ENCODE measurements at places on chromosomes 7 and 10.

DNA sequence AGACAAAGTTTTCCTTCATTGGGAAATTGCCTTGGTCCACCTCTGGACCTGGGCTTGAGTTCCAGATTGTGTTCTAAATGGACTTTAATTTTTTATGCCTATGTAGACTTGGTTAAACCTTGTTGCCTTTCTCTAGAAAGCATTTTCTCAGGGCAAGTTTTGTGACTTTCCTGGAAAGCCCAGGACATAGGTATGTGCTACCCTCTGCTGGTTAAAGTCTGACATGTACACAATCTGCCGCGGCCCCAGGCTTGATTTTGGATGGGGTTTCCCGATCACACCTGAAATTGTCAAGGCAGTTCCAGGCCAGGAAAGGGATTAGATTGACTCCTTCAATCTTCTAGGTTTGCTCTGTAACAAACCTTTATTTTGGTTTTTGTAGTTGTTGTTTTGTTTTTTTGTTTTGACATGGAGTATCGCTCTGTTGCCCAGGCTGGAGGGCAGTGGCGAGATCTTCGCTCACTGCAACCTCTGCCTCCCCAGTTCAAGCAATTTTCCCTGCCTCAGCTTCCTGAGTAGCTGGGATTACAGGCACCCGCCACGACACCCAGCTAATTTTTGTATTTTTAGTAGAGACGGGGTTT, 14.1 kb upstream of the AKR1B10 start:
- DNase-seq: peak; percentile 79

- no peak for DNase-seq
Measured at GRCh38 chr7:41832941-41833340, 130.1 kb upstream of the INHBA start.

GRCh38 chr10:130553826-130554225, 417.6 kb downstream of the GLRX3 start:
- no peak for DNase-seq

GRCh38 chr7:27244488-27245123, 2.0 kb downstream of the EVX1 start:
- DNase-seq: no peak

DNA sequence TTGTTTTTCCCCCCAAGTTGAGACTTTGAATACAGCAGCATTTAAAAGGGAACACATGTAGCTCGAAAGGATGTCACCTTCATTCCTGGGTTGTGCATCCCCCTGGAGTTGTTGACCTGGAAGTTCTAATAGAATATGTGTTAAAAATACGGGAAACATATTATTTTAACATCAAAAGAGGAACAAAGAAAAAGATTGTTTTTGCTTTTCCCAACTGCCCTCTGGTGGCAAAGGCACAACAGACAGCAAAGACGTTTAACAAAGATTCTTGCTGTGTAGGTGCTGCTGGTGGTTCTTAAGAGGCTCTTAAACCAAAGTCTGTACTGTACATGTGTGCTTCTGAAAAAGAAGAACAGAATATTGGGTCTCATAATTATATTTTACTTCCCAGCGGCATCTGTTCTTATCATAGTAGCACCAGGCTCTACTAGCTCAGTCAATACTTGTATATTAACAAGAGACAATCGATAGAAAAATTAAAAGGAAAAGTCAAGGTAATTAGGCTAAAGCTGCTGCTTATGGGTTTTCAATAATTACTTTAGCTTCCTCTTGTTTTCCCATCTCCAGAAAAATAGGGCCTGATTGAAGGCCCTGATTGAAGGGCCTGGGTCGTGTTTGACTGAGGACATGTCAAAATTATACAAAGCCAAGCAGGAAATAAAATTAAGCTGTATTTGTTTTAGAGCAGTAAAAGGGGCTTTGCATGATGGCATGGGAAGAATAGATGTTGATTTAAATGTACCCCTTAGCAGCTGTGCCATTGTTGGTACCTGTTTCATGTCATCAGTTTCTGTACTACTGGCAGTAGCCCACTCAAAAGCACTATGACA, 384.2 kb upstream of the LRGUK start:
- peak; percentile 33 for DNase-seq

DNA sequence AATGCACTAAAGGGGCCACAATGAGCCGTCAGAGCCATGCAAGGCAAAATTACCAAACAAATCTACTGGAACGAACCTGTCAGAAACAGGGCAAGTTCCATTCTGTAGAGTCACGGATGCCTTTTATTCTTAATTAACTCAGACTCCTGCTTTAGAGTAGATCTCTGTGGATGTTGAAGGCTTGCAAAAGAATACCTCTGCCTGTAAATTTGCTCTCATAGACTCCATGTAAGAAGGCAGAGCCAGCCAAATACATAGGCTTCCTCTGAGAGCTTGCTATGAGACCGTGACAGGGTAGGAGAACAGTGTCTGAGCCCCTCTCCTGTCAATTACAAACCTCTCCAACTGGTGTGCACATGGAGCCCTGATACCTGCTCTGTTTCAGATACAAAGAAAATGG, 787.9 kb upstream of the POM121L12 start:
- no peak for DNase-seq

- no peak for DNase-seq
Measured at GRCh38 chr7:110681941-110682340, 409.0 kb upstream of the LRRN3 start.

Data from epithelial cell of esophagus (primary cell).